ENCODE measurements at places on chromosomes 12 and 14.

DNA sequence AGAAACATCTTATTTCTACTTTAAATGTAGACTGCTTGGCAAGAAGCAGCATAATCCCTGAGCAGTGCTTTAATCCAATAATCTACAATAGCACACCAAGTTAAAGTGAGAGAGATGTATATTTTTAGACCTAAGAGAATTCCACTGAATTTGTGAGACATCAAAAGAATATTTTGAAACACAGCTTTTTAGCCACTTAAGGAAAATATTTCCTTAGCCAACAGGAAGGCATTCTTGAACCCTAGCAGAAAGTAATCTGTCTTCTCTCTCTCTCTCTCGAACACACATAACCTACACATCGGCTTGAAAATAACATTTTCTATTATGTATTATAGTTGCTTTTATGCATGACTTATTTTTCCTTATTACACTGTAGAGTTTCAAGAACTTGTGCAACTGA, 34.0 kb downstream of the KITLG start:
- no peak for DNase-seq

GRCh38 chr12:92378682-92379479, 233.2 kb upstream of the BTG1 start:
- no peak for DNase-seq

DNA sequence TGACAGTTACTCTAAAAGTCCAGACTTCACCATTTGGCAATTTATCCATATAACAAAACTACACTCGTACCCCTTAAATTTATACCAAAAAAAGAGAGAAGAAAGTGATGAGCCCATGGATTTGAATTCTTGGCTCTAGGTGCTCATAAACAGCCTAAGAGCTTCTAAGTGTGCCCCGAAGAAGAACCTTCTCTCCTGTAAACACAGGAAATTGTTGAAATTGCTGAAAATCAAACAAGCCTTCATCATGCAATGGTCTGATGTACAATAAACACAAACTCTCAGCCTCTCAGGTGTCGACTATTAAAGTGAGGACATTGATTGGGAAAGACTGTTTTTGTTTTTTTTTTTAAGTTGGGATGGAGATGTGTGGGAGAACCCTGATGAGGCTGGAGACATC, 21.8 kb downstream of the PDE6H start:
- DNase-seq, result no peak

DNA sequence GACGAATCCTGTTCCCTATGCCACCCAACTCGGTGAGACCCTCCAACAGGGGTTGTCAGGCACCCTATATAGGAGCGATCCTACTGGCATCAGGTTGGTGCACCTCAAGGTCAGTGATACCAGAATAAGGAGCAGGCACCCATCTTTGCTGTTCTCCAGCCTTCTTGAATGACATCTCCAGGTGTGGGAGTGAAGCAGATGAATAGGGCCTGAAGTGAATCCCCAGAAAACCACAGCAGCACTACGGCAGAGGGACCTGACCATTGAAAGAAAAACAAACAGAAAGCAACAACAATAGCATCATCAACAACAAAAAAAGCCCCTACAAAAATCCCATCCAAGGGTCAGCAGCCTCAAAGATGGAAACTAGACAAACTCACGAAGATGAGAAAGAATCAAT, 445.2 kb upstream of the ATP2B1 start:
- no peak for DNase-seq

DNA sequence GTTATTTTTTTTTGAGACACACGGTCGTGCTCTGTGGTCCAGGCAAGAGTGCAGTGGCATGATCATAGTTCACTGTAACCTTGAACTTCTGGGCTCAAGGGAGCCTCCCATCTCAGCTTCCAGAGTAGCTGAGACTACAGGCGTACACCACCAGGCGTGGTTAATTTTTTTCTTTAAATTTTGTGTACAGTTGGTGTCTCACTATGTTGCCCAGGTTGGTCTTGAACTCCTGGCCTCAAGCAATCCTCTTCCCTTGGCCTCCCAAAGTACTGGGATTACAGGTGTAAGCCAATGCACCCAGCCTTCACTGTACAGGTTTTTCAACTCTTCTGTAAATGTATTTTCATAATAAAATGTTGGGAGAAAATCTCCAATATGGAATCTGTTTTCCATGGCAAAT, 5.7 kb upstream of the KLC1 start:
- no peak for DNase-seq

GRCh38 chr12:56716458-56716857, 8.6 kb downstream of the NACA start:
- no peak for DNase-seq

DNA sequence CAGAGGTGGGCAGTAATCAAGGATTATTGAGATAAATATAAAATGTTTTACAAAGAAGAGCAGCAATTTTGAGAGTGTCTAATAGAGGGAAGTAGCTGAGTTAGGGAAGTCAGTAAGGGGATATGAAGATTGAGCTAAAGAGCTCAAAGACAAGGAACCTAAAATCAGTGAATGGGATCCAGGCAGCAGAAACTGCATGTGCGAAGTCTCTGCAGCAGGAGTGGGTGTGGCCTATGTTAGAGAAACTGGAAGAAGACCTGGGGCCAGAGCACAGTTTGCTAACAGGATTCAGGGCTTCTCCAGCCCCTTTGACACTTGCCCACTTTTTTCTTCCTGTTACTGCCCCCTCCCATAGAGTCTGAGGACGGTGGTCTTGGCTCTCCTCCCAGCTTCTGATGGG, 36.3 kb upstream of the PLXNC1 start:
- DNase-seq, result peak; percentile 68

DNA sequence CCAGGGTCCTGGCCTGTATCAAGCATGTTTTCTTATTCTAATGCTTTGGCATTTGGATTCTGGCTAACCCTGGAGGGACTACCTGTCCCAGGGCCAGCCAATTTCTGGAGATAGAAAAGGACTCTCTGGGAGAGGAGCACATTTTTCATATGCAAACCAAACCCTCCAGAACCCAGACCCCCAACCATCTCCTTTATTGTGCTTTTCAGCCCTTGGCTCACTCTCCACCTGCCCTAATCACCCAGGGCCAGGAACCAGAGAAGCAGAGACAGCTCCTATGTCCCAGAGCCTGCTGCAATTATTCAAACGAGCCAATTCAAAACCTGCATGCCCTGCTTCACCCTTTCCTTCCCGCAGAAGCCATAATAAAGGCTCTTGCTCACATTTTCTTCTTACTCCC, 23.8 kb downstream of the HSPB8 start:
- no peak for DNase-seq

GRCh38 chr12:74418573-74418972, 119.1 kb upstream of the ATXN7L3B start:
- DNase-seq, result no peak

DNA sequence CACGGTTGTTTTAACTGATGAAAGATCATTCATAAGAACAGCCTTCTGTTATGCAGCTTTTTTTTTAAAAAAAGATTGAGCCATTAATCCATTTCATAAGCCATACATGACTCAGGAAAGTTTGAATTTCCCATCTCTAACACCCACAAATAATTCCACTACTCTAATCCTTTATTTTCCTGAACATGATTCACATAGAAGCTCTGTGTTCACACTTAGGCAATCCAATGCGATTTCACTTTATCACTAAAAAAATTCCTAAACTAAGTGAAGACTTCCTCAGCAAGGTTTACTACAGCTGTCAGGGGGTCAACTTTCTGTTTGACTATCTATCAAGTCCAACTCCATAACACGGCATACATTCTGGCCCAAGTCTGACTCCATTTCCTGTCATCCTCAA, 25.9 kb downstream of the PKP2 start:
- peak; percentile 13 for DNase-seq

DNA sequence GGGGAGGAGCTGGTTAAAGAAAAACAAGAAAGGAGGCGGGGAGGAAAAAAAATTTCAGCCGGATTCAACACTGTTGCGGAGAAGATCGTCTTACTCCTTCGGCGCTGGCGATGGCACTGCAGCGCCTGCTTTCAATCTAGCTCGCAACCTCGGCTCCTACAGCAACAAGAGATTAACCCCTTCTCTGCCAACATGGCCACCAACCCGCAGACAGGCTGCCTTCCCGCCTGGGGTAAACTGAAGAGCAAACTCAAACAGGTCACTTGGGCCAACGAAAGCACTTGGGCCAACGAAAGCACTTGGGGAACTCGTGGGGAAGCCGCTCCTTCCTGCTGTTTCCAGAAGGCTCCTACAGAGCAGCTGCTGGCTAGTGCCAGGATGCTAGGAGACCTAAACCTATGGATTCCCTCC, 73.7 kb downstream of the CIT start:
- DNase-seq, result no peak

DNA sequence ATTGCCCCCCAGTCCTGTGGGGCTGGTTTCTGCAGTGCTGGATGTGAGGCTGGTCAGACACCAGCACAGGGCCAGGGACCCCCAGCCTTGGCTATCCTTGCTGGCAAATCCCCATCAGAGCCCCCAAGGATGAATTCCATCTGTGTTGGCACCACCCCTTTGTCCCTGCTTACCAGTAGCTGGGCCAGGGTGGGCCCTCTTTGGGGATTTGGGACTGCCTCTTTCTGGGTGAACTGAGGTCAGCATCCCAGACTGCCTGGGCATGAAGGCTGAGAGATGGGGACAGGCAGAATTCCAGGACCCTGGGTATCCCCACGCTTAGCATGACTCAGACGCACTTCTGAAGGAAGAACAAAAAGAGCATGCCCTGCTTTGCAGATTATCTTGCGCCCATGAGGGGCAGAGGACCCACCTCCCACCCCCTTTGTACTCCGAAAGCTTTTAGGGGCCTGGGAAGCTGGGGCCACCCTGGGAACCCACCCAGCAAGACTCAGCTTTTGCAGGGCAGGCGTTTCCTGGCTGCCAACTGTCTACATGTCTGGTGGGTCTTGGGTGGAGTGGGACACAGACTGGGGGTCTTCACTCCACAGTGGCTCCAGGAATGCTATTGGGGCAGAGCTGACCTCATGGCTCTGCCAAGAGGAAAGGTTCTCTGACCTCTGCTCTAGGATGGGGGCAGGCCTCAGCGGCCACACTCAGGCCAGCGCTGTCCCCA, 26.8 kb downstream of the RFLNA start:
- DNase-seq, result no peak

- DNase-seq, result no peak
Measured at GRCh38 chr12:108772247-108772646, 40.9 kb upstream of the CORO1C start.

- DNase-seq, result peak; percentile 42
Measured at GRCh38 chr12:53696285-53696654, 20.4 kb upstream of the ATP5MC2 start.

GRCh38 chr12:15116086-15116485, 105.1 kb downstream of the RERG start:
- no peak for DNase-seq

GRCh38 chr14:56131865-56132833, 13.9 kb downstream of the PELI2 start:
- no peak for DNase-seq

DNA sequence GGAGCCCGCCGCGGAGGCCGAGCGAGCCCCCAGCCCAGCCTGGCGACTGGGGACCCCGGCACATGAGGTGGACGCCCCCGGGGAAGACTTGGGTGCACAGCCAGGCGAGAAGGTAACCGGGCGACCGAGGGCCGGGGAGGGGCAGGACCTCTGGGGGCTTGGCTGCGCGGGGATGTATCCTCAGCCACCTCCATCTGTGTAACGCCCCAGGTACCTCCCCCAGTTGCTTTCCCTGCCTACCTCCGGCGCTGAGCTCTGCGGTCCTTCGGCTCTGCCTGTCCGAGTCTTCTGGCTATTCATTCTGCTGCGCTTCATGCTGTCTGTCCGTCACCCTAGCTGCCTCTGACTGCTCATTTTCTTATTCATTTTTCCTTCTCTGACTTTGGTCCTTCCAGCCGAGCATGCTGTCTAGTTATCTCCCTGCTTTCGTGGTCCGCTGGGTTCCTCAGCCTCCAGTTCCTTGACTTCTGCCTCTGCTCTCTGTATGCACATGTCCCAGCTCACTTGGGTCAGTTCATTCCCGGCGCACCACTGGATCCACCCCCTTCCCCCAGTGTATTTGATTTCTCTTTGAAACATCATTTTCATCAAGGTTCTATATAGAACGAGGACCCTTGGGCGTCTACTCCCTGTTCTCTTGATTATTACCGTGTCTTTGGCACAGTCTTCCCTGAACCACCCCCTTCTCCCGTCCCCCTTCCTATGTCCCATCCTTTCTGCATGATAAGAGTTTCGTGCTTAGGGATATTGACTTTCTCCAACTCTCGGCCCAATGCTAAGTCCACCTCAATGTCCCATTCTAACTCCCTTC, 612 bp downstream of the PHC1 start:
- no peak for DNase-seq

DNA sequence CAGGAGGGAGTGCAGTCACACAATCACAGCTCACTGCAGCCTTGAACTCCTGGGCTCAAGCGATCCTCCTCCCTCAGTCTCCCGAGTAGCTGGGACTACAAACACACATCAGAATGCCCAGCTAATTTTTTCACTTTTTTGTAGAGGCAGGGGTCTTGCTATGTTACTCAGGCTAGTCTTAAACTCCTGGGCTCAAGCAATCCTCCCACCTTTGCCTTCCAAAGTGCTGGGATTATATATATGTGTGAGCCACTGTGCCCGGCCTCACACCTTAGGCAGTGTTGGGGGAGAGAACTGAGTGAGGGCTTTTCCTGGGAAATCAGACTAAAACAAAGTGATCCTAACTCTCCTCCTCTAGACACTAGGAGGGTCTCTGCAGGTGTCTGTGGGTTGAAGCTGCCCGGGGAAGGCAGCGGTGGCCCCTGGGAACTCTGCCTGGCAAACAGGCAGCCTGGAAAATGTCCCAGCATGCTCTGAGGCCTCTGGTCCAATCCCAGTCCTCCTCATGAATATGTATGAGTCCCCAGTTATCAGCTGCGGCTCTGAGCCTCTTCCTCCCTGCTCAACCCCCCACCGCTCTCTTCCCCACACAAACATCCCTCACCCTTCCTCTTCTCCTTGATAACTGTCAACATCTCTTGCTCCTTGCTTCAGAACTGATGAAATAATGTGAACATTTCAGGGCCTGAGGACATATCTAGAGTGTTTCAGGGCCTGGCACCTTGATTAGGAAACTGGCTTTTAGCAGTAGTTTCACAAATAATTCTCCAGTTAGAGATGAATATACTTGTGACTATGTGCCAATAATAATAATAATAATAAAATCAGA, 7.9 kb upstream of the NAA25 start:
- DNase-seq, result peak; percentile 82

GRCh38 chr14:61621444-61621843, 73.9 kb upstream of the HIF1A start:
- DNase-seq, result no peak

DNA sequence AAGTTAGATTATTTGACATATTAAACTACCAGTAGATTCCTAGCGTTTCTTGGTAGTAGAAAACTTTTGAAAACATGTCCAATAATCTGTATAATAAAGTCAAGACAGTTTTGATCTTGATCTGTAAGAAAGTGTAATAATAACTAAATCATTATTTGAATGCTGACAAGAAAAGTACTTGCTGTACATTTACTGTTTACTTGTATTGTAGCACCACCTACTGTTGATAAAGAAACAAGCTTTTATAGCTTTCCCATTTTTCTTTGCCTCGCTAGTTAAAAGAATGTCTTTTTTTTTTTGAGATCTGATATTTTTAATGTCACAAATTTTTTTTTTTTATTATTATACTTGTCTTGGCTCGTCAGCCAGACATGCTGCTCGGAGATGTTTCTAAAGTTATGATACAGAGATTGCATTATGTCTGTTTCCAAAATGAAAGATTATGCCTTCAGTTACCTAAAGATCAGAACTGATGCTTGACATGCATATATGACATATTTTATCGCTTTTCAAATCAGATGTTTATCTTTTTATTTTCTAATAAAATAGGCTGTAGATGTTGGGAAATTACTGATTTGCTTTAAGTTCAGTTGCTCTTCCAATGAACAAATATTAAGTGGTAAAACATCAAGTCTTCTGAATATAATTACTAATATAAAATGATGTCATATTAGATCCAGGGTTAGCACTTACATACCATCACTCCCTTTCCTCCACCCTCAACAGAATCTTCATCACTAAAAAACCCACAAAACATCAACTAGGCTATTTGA, 140.5 kb downstream of the AKAP6 start:
- DNase-seq, result peak; percentile 39
